ENCODE measurements at places on chromosomes 12 and 14.
A peak's percentile ranks its signal among the peaks of the same experiment; 100 is the strongest.

DNA sequence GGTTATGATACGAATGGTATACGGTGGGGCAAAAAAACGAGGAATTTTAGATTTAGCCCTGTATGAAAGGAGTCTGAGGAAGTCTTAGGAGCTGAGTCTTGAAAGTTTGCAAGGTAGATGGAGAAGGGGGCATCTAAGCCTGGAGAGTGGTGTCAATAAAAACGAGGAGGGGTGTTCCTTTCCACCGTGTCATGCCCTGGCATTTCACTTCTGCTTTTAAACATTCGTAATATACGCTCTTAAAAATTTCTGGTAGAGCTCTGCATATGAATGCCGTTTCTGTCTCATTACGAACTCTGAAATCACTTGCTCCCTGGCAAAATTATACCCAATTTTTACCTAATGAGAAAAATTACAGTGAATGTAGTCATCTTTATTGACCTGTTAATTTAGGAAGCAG, 170.2 kb downstream of the ERC1 start:
- DNase-seq = no peak

GRCh38 chr14:74593241-74593953, 18.6 kb downstream of the LTBP2 start:
- no peak for DNase-seq

DNA sequence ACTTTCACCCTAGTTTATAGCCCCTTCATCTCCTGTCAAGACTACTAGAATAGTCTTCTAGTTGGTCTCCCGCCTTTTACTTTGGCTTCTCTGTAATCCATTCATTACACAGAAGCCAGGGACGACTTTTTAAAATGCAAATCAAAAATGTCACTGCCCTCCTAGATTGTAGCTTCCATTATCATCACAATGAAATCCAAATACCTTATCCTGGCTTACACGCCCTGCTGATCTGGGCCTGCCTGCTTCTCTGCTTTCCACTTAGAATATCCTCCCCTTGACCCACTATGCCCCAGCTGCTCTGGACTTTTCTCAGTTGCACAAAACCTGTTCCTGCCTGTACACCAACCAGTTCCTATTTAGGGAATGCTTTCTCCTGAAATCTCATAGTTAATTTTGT, 4.5 kb upstream of the EEA1 start:
- DNase-seq = no peak

- DNase-seq = peak; percentile 20
Measured at GRCh38 chr12:67269633-67270573, 745 bp downstream of the CAND1 start.

- peak; percentile 87 for DNase-seq
Measured at GRCh38 chr12:20368114-20368650, at the start of gene PDE3A. Gene PDE3A, plus strand, starts transcription at chr12:20368537. Its CDS starts 748 bp downstream, at chr12:20369285.

- peak; percentile 63 for DNase-seq
Measured at GRCh38 chr14:67837011-67837624, 17.5 kb downstream of the RAD51B start.

DNA sequence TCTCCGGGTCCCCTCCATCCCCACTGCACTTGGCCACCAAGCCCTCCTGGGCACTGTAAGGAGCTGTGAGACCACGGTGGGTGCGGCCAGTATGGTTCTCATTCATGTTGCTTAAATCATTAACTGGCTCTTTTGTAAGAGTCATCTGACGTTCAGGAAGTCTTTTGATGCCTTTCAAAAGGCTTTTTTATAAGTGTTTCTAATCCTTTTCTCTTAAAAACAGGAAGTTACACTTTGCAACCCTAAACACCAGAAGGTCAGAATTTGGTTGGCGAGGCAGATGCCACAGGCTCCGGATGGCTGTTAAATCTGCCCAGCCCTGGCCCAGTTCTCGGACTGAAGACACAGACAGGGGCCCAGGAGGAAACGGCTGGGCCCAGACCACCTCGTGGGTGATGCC, 26.1 kb upstream of the DIO3 start:
- peak; percentile 9 for DNase-seq

DNA sequence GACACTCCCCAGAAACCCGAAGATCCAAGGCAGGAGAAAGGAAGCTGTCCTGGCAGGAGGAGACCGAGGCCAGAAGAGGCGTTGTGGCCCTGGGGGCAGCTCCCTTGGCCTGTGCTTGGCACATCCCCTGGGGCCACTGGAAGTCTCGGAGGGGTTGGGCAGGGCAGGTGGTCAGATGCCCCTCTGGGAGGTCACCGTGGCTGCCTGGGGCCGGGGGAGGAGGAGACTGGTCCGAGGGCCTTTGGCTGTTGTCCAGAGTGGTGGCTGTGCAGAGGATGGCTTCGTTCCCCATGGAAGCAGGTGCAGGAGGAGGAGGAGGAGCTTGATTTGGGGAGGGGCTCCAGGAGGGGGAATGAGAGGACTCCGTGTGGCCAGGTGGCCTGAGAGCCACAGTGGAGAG, 3.3 kb upstream of the NUDT14 start:
- no peak for DNase-seq

- DNase-seq = no peak
Measured at GRCh38 chr14:80536456-80536855, 325.2 kb upstream of the DIO2 start.

DNA sequence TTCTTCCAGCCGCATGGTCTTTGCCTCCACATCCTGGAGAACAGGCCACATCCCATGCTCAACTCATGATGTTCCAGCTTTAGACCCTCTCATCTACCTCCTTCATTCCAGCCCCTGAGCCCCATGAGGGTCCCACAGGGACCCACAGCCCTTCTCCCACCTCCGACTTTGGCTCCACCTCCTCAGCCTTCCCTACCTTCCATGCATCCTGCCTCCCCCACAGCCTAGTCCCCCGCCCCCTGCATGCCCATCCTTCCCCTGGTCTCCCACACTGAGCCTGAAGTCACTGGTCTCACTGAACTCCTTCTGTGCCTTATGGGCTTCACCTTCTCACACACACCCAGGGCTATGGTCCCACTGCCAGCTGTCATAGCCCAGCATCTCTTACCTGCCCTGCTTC, 9.8 kb downstream of the RAPGEF3 start:
- no peak for DNase-seq

DNA sequence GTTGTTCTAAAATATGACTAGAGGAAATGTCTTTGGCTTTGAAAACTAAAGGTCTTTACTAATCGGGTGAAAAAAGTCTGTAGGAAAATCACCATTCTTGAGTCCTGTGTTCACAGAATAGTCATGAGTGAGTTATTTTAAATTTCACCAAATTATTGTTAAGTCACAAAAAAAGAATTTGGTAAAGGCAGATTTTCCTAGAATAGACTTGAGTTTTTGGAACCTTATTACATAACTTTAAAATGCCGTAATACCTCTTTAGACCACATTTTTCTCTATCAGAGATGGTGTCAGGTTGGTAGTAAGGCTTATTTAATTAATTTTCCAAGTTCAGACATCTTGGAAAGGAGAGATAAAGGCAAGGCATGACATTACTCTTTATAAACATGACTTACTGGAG, 184.7 kb upstream of the GARIN2 start:
- DNase-seq = no peak

DNA sequence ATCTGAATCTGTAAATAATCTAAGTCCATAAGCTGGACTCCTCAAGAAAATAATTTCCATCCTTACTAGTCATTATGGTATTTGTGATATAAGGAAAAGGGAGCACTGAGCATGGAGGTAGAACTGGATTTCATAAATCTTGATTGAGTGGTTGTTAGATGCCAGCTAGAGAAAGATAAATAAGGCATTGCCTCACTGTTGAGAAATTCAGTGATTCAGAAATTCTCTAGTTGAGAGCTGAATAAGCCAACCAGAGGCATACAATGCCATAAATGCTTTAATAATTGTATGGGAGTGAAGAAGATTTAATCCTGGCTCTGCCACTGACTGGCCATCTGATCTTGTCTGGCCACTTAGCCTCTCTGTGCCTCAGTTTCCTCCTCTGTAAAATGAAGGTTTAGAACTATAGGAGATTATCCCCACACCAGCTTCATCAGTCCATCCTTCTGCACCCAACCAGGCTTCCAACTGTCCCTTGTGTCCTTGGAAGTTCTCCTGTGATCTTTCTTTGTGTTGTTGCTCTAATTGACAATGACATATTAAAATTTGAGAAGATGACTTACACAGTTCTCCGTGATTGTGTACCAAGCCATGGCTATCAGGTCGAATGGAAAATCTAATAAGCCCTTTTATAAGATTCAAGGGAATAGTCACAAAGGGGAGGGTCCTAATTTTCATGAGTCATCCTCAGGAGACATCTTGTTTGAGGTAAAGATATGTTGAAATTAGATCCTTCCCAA, 394.3 kb downstream of the EGLN3 start:
- DNase-seq = no peak

DNA sequence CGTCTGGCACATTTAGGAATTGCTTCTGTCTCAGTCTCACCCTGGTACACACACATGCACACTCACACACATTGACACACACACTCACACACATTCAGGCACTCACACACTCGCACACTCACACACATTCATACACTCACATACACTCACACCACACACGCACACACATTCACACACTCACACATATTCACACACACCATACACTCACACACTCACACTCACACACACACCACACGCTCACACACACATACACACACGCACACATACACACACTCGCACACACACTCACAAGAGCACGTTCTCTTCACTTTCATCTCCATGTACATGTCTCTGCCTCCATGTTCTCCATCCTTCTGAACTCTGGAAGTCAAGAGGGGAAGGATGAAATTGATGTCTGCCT, 23.1 kb upstream of the SMUG1 start:
- no peak for DNase-seq

DNA sequence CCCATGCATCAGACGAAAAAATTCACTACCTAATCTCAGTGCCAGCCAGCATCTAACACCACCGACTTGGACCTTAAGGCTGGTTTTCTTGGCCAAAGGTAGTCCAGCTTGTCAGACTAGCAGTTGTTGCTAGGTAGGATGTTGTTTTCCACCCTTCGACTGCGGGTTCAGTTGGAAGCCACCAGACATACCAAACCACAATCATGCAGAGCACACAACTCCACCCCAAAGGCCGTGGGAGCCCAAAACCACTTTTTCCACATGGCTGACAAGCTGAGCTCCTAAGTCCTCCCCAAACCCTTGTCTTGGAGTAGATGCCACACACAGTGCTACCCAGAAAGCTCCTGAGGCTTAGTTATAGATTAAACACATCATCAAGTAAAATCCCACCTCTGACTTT, 46.8 kb downstream of the LRIG3 start:
- no peak for DNase-seq

- DNase-seq = peak; percentile 62
Measured at GRCh38 chr12:100128512-100128908, 14.2 kb downstream of the BLTP3B start.

- no peak for DNase-seq
Measured at GRCh38 chr12:59936534-59936933, 340.7 kb downstream of the SLC16A7 start.

GRCh38 chr12:99055299-99055698, 410.2 kb downstream of the APAF1 start:
- no peak for DNase-seq

GRCh38 chr14:61557262-61557661, 138.1 kb upstream of the HIF1A start:
- no peak for DNase-seq

- DNase-seq = no peak
Measured at GRCh38 chr14:22438742-22439141, 150.3 kb downstream of the DAD1 start.

DNA sequence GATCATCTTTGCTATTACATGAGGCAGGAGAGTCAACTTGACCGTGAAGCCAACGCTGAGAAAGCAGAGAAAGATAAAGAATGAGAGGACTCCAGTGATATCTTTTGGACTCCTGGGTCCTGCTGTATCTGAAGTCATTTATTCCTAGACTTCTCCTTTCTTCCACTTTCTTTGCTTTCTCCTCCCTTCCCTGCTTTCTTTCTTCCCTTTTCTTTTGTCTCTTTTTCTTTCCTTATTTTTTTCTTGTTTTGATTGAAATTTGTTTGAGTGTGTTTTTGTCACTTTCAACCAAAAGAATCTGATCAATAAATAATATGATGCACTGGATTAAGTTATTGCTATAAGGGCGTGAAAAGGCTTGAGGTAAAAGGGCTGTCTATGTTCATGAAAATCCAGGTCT, 13.4 kb upstream of the GALNT6 start:
- DNase-seq = no peak

DNA sequence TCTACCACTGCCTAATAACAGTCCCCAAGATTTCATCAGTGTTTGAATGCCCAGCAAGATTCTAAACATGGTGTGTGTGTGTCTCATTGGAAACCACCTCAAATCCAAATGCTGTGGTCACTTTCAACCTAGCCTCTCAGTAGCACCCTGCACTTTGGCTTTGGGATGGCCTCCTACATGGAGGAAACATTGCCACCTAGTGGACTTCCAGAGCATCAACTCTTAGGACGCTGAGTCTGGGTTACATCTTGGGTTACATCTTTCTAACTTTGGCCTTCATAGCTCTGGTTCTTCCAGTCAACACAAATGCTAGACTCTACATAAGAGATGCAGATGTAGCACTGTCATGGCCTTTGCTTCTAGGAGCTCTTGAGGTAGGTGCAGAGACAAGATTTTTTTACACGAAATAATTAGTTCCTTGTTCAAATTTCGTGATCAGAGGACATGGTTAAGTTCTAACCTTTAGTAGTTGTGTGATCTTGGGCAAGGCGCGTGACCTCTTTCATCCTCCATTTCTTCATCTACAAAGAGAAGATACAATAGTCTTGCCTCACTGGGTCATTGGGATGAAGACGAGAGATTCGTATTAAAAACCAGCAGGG, 113.5 kb upstream of the VASH1 start:
- DNase-seq = peak; percentile 72

DNA sequence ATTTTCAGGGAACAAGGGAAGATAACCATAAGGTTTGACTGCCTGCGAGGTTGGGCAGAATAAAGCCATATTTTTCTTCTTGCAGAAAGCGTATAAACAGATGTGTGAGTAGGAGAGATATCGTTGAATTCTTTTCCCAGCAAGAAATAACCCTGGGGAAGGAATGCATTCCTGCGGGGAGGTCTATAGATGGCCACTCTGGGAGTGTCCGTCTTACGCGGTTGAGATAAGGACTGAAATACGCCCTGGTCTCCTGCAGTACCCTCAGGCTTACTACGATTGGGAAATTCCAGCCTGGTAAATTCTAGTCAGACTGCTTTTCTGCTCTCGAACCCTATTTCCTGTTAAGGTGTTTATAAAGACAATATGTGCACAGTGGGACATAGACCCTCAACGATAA, 225.0 kb downstream of the LRIG3 start:
- no peak for DNase-seq

- DNase-seq = peak; percentile 80
Measured at GRCh38 chr14:51828017-51828797, 32.2 kb upstream of the GNG2 start.

DNA sequence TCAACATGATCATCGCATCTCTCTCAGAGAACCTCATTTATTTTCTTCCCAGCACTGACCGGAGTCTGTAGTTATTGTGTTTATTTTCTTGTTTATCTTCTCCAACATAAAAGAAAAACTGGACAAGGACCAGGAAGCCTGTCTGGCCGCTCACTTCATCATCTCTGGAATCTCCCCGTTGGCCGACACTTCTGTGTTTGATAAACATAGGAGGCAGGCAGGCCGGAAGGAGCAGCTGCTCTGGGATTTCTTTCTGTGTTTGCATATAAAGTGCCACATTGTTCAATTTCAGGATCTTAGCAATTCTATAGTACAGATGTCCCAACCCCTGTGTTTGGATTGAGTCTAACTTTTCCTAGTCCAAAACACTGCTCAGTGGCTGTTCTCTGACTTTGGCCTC, 53.3 kb downstream of the ACACB start:
- no peak for DNase-seq
